ENCODE measurements at places on chromosomes 4 and X.

DNA sequence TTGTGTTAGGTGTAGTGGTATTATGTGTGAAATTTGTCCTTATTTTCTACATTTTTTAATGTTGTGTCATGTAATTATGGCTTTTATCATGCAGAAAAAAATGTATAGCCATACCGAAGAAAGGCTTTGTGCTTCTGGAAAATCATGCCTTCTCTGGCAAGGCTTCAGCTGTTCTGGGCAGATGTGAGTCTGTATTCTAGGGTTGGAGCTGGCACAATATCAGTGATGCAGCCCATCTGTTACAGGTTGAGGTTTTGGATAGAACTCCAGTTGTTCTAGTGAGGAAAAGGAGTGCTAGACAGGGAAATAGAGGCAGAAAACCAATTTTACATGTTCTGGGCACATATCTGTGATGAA is 44.8 kb upstream of the PRSS12 start:
- DNase-seq, result no peak

GRCh38 chrX:147779173-147779572 is 132.5 kb upstream of the FMR1 start:
- DNase-seq, result no peak

DNA sequence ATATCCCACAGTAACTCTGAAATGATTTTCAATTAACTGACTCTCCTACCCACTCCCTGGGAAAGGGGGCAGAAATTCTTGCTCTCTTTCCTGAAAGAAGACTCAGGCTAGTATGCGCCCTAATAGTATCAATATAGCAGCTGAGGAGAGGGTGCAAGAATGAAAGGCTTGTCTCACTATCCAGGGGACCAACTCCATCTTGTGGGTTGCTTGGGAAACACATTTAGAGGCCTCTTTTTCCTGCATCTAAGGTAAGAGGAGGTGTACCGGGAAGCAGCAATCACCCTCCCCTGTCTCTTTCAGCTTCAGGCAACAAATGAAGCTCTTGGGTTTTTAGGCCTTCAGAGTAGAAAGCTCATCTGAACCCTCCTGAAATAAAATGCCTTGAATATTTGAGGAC is 11.3 kb downstream of the TMEM255A start:
- no peak for DNase-seq

DNA sequence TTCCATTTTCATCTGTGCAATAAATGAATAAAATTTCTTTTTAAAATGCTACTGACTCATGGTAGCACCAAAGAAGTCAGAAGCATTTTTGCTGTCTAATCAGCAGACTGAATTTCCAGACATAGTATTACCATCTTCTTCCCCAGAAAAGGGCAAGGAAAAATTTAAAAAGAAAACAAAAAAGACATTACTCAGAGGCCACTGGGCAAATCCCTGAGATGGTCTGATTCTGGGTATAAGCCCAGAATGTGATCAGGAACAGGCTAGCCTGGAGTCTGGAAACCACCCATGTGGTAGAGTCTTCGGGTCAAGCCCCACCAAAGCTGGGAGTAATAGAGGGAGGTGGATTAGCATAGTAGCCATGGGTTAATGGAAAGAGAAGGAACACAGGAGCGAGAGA is 342.8 kb downstream of the FBXW7 start:
- no peak for DNase-seq

GRCh38 chrX:103343105-103343504 is 13.1 kb downstream of the TCEAL7 start:
- DNase-seq, result no peak
